Ureter (tissue), 1 donor: ENCODE measurements at places on chromosomes 13 and 19. TPM values are rescaled to one million over a fixed set of nuclear protein-coding genes. Genes with fewer than 3 reads are reported as not detected.

The ZNF701 gene
- 29.7 TPM for total RNA-seq

DNA sequence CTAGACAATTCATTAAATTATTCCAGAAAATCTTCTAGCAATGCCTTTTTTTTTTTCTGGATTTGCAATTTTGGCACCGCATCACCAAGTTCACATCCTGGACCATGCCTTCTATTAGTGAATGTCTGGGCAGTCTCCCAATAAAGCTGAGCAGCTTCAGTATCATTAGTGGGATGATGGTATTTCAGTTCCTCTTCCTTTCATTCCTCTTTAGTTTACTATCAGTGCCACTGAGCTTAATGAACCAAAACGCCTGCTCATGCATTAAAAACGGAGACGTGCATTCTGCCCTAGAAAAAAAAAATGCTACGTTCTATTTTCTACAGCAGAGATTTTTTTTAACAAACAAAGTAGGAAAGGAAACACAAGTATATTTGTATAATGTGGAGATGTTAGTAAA, 343.0 kb downstream of the PCDH9 start:
- DNase-seq: no peak

The ZNF528 gene
- 56.3 TPM for total RNA-seq

The CEACAM21 gene
- 3.6 TPM for total RNA-seq

GRCh38 chr13:104871456-104871855, 1664.0 kb downstream of the EFNB2 start:
- DNase-seq: no peak

GRCh38 chr13:26017196-26017921, 34.5 kb downstream of the SHISA2 start:
- no peak for DNase-seq

DNA sequence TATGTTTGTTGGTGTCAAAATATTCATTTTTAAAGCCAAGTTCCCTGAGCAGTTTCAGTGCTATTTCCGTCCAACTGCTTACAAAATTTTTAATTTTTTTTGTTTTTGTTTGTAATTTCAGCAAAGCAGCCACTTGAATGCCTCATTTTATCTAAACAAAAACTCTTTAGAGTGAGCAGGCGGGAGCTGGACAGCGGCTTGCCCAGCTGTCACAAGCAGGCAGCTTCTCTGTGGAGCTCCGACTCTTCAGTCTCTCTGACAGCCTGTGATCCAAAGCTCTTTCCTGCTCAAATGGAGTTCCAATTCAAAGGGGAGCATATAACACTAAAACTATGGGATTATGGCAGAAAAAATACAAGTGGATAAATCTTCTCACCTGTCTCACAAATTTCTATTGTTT, 618.3 kb upstream of the PCDH20 start:
- DNase-seq: no peak

DNA sequence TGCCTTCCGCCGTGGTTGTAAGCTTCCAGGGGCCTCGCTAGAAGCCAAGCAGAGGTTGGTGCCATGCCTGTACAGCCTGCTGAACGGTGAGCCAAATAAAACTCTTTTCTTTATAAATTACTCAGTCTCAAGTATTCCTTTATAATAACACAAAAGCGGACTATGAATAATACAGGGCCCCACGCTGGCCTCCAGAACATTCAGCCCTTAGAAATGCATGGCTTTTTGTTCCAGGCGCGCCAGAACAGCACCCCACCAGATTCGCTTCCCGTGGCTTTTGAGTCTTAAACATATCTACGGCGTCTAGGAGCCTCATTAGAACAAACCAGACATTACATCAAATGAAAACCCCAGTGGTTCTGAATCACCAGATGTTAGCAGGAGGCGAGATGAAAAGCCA, 75.1 kb downstream of the SLC15A1 start:
- DNase-seq: no peak
